ENCODE measurements at places on chromosomes 2 and 18.

GRCh38 chr2:120594856-120595685 lies 140.6 kb upstream of the GLI2 start:
- DNase-seq: no peak

- DNase-seq: no peak
Observed at GRCh38 chr2:218796691-218797090, 14.7 kb downstream of the CYP27A1 start.

- DNase-seq: no peak
Observed at GRCh38 chr2:40148334-40148733, 303.6 kb downstream of the SLC8A1 start.

GRCh38 chr2:75480971-75481836 lies 79.5 kb downstream of the EVA1A start:
- DNase-seq: no peak

DNA sequence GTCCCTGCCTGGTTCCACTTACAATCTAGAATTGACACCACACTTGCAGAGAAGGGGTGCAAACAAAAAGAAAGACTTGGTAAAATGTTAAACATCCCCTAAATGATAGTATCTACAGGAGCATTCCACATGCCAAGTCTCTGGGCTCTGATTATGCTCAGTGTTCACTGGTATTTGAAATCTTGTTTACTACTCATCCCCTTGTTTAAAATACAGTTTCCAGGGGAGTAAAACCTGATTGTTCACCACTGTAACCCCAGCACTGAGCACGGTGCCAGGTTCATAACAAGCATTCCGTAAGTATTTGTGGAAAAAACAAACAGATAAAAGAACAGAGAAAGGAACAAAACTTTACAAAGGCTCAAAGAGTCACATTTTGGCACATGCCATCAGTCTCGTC lies 11.7 kb downstream of the EPB41L3 start:
- DNase-seq: no peak

- DNase-seq: no peak
Observed at GRCh38 chr2:202378001-202378400, 1.9 kb downstream of the BMPR2 start.

GRCh38 chr2:62413116-62413663 lies 92.8 kb downstream of the TMEM17 start:
- DNase-seq: no peak

DNA sequence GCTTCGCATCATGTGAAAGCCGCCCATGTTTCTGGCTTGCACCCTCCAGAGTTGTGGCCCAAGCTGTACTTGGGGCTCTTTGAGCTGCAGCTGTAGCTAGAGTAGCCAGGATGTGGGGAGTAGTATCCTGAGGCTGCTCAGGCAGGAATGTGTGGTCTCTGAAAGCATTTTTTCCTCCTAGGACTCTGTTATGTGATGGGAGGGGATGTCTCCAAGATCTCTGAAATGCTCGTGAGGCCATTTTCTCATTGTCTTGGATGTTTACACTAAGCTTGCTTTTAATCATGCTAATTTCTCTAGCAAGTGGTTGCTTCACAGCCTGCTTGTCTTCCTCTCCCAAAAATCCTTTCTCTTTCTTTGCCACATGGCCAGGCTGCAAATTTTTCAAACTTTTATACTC lies 687.6 kb downstream of the DCDC2C start:
- no peak for DNase-seq

DNA sequence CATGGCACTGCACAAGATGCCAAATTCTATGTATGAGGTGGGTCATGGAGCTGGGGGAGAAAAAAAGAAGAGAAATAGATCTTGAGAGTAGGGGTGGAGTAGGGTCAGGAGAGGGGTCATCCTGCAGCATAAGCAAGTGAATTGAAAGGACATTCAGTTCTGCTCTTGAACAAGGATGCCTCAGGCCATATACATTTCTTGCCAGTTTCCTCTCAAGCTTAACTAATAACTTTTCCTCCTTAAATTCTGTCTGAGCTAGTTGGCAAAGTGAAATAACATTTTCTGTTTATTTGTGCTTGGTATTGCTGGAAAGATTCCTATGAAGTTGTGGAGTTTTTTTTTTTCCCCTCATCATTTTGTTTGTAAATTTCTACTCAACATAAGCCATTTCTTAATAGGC lies 99.0 kb upstream of the LTBP1 start:
- no peak for DNase-seq

DNA sequence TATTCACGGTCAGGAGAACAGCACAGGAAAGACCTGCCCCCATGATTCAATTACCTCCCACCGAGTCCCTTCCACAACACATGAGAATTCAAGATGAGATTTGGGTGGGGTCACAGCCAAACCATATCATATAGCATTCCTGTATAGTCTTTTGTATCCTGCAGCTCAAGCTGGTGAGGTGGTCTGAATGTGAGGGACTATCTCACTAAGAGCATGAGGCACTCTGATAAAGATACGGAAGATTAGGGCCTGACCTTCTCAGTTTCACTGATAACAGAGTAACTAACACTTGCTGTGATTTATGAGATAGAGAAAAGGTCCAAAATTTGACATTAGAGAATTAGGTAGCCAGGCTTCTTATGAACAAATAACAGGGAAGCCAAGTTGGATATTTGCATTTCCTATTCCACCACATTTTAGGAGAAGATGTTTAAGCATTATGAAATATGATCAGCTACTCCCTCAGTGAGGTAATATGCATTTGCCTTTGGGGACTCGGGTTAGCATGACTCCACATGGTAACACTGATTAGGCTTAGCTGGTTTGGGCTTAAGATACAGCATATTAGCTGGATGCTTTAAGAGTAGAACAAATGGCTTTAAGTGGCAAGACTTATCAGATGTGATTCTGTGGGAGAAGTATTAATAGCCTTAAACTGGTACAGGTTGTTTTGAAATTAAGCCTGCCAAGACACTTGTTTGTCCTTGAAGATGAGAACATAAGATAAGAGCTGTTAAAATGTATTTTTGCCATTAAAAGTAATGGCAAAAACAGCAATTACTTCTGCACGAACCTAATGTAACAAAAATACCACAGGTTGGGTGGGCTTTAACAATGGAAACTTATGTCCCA lies 106.9 kb upstream of the MSTN start:
- no peak for DNase-seq

DNA sequence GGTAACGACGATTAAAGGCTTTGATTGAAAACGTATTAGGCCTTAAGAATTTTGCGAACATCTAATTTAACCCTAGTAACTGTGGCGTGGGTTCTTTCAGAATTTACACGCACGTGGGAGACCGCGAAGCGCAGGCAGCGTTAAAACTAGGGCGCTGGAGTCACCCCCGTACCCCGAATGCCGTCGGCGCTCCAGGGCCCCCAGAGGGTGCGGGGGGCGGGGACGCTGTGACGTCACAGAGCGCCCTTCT lies 673 bp upstream of the SMCHD1 start:
- no peak for DNase-seq

DNA sequence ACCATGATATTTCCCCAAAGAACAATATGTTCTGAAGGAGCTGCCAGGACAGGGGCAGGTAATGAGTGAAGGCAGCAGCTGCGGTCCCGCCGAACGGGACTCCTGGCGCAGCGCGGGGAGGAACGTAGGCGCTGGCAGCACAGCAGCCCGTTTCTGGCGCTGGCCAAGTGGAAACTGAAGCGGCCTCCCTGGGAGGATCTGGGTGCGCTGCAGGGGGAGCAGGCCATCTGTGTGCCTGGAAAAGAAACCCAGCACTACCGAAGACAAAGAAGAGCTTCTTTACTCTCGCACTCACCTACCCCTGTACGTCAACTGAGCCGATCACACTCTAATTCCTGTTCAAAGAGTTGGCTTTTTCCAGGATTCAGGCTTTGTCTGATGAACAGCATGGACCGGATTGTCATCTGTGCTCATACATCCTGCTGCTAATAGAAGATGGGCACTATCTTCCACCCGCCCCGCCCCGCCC lies 11.8 kb downstream of the G6PC2 start:
- no peak for DNase-seq

DNA sequence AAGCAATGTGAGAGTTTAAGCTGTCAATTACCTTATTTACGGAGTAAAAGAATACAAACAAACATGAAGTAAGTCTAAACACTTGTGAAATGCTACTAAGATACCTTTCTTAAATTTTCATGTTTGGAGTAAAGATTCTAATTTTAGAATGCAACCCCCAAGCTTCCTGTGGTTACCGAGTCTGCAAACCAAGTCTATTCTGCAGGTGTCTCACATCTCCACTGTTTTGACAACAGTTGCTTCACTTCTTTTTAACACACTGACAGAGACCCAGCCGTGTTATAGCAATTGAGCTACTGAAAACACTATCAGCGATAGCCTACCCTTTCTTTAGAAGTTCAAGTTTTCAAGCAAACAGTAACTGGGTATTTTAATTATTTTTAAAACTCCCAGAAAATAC lies 608.3 kb downstream of the ERBB4 start:
- DNase-seq: no peak

DNA sequence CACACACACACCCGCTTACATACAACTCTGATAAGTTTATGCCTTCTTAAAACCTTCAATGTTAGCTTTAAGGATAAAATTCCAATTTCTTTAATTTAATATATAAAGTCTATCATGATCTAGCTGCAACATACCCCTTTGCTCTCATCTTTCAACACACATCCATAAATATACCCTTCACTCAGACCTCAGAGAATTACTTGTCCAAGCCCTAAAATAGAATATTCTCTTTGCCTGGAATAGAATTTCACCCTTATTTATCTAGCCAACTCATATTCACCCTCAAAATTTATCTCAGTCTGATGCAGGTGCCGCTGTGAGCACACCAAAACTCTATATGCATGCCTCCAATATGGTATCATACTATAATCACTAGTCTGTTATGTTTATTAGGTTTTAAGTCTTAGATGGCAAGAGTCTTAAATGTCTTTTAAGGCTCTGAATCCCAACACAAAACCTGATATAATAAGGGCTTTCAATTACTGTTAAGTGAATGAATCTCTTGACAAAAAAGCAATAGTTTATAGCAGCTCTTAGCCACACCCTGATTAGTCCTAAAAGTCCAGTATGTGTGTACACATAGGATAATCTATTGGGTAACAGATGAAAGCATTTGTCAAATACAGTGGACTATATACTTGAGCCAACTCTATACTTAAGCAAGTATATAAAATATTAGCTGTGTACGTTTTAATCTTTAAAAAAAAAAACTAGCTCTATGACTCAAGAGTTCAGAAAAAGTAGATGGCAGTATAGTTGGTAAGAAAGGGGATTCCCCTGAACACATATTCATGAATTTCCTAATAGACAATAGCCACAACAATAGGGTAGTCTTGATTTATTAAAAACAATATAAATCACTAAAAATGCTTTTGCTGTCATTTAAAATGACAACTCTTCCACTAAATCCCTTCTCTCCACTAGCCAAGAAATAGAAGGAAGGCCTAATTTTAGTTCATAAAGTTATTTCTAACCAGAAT lies 144.5 kb downstream of the EXOC6B start:
- no peak for DNase-seq

DNA sequence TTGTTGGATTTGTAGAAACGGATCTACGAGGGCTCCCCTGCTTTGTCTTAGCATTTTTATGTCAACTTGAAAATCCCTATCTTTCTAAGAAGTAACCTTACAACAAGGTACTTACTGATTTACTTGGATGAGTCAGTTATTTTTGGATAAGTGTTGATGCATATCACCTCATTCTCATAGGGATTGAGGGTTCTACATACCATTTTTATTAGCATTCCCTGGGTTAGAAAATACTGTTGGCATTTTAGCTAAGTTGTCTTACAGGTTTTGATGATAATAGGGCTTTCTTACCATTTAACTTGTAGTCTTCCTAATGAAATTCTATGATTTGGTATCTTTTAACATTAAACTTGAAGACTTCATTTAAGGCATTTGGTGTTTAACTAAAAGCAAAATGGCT lies 125.2 kb downstream of the UBE2E3 start:
- no peak for DNase-seq

- DNase-seq: no peak
Observed at GRCh38 chr2:79612999-79613398, 100.1 kb downstream of the CTNNA2 start.

DNA sequence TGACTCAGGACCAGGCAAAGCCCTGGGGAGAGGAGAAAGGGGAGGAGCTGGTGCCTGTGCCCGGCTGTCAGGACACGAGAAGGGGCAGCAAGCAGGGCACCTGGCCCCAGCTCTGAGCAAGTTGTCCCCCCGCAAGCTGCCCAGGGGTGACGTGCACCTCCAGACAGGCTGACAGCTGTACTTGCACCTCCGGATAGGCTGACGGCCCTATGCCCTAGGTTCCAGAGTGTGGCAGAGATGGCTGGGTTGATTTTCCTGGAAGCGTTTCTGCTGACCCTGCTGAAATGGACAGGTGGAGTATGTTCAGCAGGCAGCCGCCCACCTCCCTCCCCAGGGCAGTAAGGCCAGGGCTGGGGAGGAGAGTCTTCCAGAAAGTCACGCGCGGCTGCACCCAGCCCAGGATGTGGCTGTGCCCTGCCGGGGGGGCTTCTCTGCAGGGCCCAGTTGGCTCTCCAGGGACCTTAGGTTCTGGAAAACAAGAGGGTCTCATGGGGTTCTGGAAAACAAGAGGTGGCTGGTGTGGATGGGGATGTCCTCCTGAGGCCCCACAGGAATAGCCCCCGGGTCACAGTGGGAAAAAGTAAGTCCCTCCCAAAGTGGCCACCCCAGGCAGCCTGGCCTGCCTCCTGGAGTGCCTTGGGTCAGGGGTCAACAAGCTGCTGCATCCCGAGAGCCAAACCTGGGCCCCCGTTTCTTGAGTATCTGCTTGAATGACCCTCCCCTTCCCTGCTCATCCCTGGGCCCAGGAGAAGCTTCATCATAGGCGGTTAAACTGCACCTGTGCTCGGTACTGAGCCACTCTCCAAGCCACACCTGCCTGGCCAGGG lies 71.4 kb upstream of the OTOS start:
- DNase-seq: no peak

DNA sequence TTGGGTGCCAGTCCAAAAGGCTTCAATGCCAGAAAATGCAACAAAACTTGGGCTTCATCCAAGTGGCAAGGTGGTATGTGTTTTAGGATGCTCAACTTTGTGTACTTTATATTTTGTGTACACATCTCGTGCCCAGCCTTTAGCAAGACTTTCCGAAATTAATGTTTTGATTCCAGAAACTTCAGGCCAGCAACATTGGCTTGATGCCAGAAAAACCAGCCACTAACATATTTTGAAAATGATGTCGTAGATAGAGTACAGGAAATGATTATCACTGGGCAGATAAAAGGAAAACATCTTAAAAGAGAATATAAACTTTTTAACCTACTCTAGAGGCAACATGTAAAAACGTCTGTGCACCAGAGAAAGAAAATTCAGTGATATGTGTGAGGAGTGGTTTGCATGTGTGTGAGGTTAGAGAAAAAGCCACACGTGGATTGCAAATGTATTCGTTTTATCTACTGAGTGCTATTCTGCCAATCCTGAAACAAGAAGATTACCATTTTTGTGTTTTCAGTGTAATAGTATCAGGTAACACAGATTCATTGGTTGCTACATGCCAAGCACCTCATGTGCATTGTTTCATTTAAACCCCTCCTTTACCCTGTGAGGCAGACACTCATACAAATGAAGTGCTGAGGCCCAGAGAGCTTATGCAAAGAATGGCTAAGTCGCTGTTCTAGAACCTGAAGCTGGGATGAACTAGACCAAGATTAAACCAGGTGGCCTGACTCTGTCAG lies 264.8 kb downstream of the C1D start:
- no peak for DNase-seq

Measured in hematopoietic multipotent progenitor cell treated with erythropoietin and hydrocortisone succinate and interleukin-3 and kit ligand, for 8 days (in vitro differentiated cells).